ENCODE measurements at places on chromosomes 1 and 21. TPM values are rescaled to one million over a fixed set of nuclear protein-coding genes. Genes with fewer than 3 reads are reported as not detected.

DNA sequence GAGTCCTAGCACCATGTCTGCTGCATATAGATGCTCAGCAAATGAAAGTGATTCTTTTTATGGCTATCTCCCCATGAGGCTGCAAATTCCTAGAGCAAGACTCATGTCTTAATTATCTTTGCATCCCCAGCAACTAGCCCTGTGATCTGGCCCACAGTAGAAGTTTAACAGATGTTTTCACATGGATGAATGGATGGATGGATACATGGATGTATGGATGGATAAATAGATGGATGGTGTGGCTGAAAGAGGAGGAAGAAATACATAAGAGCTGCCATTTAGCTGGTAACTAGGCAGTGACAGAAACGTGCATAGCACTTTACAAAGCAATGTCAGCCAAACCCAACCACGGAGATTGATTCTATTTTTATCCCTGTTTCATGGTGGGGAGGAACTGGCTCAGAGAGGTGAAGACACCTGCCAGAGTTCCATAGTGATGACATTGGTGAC, 32.7 kb upstream of the ZBTB40 start:
- peak overlapping the region; percentile 78 for H3K27ac ChIP-seq
- no peaks in the 10 kb centered on the region for H3K36me3 ChIP-seq
- no peak overlapping the region for H3K4me3 ChIP-seq
- DNase-seq: no peak
- peaks cover 27% of the 10 kb centered on the region for H3K4me1 ChIP-seq

DNA sequence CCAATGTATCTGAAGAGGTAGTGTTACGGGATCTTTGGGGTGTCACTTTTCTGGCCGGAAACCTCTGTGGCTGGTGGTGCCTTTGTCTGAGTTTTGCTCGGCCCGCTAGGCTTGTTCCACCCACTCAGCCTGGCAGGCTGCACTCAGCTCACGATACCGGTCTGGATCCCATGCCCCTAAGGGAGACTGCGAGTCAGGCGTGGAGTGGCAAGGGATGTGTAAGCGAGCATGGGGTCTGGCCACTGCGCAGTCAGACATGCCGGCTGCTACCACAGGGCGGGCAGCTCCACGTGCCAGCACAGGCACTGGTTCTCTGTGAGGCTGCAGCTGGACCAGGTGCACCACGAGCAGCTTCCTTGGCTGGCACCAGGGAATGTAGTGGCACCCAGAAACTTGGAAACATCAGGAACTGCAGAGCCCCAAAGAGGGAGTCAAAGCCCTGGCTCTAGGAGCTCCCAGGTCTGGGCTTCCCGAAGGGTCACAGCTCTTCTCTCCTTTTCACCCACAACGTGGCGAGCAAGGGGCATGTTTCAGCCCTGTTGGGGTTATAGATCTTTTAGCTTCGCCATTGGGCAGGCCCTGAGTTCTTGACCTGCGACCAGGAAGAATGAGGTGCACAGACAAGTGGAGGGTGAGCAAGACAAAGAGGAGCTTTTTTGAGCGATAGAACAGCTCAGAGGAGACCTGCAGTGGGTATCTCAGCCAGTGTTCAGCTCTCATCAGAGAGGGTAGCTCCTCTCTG, 23.8 kb upstream of the LRRC8C start:
- H3K4me1 ChIP-seq: peaks cover 18% of the 10 kb centered on the region
- no peak overlapping the region for H3K27ac ChIP-seq
- H3K4me3 ChIP-seq: no peak overlapping the region
- peaks cover 1% of the 10 kb centered on the region for H3K27me3 ChIP-seq
- no peak for DNase-seq
- no peaks in the 10 kb centered on the region for H3K36me3 ChIP-seq

DNA sequence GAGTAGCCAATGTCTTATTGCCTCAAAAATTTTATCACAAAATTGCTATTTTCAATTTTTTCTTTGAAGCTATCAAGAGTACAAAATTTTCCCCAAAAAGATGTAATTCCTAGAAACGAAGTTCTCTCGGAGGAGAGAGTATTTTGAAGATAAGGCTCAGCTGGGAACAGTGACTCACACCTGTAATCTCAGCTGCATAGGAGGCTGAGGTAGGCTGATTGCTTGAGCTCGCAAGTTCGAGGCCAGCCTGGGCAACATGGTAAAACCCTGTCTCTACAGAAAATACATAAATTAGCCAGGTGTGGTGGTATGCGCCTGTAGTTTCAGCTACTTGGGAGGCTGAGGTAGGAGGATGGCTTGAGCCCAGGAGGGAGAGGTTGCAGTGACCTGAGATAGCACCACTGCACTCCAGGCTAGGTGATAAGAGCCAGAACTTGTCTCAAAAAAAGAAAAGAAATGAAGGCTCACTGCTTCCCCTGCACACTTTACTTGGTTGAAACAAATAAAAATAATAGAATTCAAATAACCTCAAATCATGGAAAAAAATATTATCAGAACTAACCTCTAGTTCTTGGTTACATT, 22.2 kb downstream of the TUT4 start:
- peaks cover 6% of the 10 kb centered on the region for H3K4me1 ChIP-seq
- H3K4me3 ChIP-seq: no peak overlapping the region
- DNase-seq: no peak
- no peak overlapping the region for H3K27ac ChIP-seq
- no peaks in the 10 kb centered on the region for H3K27me3 ChIP-seq

DNA sequence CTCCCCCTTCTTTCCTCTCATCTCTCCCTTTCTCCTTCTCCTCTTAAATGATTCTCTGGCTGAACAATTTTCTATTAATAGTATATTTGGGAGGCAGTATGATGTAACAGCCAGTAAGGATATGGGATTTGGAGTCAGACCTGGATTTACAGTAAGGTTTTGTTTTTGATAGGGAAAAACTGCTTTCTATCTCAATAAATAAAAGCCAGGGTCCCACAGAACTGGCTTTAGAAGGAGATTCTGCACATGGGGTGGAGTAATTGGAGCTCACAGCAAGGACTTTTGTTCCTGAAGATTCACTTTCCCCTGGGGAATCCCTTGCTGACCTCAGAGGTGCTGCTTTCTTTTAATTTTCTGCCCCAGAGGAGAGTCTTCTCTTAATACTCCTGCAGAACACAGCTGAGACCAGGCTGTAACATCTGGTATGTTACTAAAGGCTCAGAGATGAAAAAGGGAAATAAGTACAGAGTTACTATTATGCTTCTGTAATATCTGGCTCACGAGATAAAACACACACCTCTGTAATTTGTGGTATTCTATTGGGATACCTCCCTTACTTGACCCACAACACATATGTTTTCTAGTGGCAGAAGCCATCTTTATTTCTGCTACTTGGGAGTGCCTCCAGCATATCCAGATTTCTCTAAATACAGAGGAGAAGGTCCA, 13.4 kb downstream of the EPB41 start:
- H3K36me3 ChIP-seq: peaks cover 1% of the 10 kb centered on the region
- H3K27ac ChIP-seq: peak overlapping the region; percentile 93
- H3K4me3 ChIP-seq: peak overlapping the region; percentile 50
- no peaks in the 10 kb centered on the region for H3K27me3 ChIP-seq
- peaks cover 27% of the 10 kb centered on the region for H3K4me1 ChIP-seq

- no peak overlapping the region for H3K4me3 ChIP-seq
- H3K36me3 ChIP-seq: peaks cover 21% of the 10 kb centered on the region
- H3K27me3 ChIP-seq: no peaks in the 10 kb centered on the region
- peaks cover 37% of the 10 kb centered on the region for H3K4me1 ChIP-seq
- DNase-seq: no peak
- H3K27ac ChIP-seq: peak overlapping the region; percentile 98
Measured at GRCh38 chr21:36879827-36880226, 86.6 kb downstream of the HLCS start.

GRCh38 chr1:2470290-2471158, 5.6 kb upstream of the PLCH2 start:
- H3K36me3 ChIP-seq: no peaks in the 10 kb centered on the region
- no peak overlapping the region for H3K27ac ChIP-seq
- H3K4me1 ChIP-seq: no peaks in the 10 kb centered on the region
- DNase-seq: no peak

DNA sequence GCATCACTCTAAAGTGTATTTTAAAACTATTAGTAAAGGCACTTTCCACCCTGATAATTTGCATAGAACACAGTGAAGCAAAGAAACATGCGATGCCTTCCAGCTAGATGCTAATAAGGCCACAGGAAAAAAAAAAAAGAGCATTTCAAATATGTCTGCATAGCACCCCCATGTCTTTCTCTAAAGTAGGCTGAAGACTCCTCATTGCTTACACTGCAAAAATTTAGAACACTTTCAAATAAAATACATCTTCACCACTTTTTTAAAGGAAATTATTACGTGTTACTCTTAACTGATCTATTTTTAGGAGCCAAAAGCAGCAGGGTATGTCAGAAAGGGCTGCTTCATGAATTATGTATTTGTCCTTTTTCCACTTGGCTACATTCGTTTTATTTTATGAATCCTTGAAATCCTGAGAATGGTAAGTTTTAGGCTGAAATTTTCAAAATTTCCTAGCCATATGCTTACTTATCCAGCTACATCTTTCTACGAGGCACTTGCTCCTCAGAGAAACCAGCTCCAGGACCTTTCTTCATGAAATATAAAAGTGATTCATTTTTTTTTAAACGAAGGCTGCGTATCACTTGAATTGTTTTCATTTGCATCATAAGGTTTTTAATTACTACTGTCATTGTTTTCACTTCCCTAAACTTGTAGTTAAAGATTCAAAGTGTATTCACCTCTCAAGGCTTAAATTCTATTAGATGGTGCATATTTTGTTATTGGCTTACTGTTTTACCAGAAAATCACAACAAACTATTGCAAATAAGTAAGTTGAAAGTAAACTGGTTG, 513.0 kb downstream of the PTPRC start:
- no peak overlapping the region for H3K27ac ChIP-seq
- DNase-seq: no peak
- no peaks in the 10 kb centered on the region for H3K27me3 ChIP-seq
- H3K4me1 ChIP-seq: peaks cover 6% of the 10 kb centered on the region
- no peaks in the 10 kb centered on the region for H3K36me3 ChIP-seq
- H3K4me3 ChIP-seq: no peak overlapping the region

Gene TCHHL1
- not detected for total RNA-seq

DNA sequence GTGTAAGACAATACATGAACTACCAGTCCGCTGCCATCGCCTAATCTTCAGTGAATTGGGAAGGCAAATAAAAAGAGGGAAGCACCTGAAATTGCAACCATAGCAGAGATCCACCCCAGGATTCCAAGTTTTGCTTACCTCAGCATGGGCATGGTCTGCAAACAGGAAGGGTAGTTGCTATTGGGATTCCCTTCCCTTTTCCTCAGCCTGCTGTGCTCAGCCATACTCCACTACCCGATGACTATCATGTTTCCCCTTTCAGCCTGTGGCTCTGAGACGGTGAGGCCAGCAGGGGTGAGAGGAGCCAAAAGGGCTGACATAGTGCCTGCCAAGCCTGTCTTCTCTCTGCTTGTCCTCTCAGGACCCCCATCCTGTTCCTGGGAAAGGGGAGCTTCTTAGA, 64.2 kb downstream of the GPR137B start:
- no peaks in the 10 kb centered on the region for H3K27me3 ChIP-seq
- DNase-seq: no peak
- H3K36me3 ChIP-seq: peaks cover 24% of the 10 kb centered on the region
- H3K4me3 ChIP-seq: no peak overlapping the region
- no peaks in the 10 kb centered on the region for H3K4me1 ChIP-seq
- no peak overlapping the region for H3K27ac ChIP-seq

DNA sequence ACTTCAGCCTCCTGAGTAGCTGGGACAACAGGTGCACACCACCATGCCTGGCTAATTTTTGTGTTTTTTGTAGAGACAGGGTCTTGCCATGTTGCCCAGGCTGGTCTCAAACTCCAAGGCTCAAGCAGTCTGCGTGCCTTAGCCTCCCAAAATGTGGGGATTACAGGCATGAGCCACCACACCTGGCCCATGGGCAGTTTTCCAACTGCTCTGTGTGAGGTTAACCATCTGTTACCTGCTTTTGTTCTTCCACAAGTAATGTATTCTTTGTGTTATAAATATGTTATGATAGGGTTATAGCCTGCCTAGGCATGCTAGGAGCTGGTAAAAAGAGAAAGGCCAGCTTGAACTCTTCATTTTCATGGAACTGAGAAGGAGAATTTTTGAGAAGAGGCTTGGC, 30.7 kb downstream of the TUFT1 start:
- no peak overlapping the region for H3K4me3 ChIP-seq
- DNase-seq: no peak
- H3K27ac ChIP-seq: no peak overlapping the region
- peaks cover 33% of the 10 kb centered on the region for H3K36me3 ChIP-seq
- no peaks in the 10 kb centered on the region for H3K27me3 ChIP-seq

- no peak for DNase-seq
- H3K27me3 ChIP-seq: no peaks in the 10 kb centered on the region
- peaks cover 9% of the 10 kb centered on the region for H3K36me3 ChIP-seq
- no peak overlapping the region for H3K27ac ChIP-seq
Measured at GRCh38 chr1:1041092-1041523, 21.2 kb downstream of the AGRN start.

GRCh38 chr21:28745131-28746016, 247.3 kb downstream of the LTN1 start:
- H3K27me3 ChIP-seq: peaks cover 6% of the 10 kb centered on the region
- DNase-seq: no peak
- no peaks in the 10 kb centered on the region for H3K36me3 ChIP-seq
- H3K27ac ChIP-seq: no peak overlapping the region

GRCh38 chr1:22216210-22216883, 73.5 kb upstream of the WNT4 start:
- H3K36me3 ChIP-seq: no peaks in the 10 kb centered on the region
- peak; percentile 73 for DNase-seq
- H3K27me3 ChIP-seq: peaks cover 62% of the 10 kb centered on the region
- no peak overlapping the region for H3K4me3 ChIP-seq

DNA sequence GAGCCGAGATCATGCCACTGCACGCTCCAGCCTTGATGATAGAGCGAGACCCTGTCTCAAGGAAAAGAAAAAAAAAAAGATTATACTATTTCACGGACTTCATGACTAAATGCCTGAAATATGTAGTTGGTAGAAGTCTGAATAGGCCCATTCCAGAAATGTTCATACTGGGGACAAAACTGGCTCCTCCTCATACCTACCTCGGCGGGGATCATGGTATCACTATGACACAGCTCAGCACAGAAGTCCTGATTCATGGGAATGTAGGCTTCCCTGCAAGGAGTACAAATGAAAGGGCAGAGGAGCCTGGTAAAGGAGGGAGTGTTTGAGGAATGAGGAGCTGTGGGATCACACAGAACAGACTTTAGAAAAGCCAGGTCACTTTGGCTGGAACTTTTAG, 5.0 kb downstream of the SPATA46 start:
- no peak for DNase-seq
- H3K27me3 ChIP-seq: no peaks in the 10 kb centered on the region

GRCh38 chr1:153958961-153959260, 499 bp upstream of the CRTC2 start:
- H3K36me3 ChIP-seq: peaks cover 7% of the 10 kb centered on the region
- H3K4me3 ChIP-seq: peak overlapping the region; percentile 98

DNA sequence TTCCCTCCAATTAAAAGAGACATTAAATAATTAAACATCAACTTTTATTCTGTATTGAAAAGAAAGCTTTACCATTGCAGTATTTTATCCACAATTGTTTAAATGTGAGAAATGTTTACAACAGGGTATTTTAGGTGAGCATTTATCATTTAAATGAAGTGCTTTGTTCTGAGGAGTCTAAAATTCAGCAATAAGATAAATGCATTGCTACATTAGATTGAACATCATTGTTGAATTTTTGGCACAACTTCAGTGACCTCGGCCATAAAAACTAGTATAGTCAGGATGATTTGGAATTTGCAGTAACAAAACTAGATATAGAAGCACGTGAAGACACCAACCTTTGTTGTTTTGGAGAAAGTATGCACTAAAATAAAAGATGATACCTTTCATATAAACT, 692.9 kb downstream of the USP25 start:
- H3K4me3 ChIP-seq: no peak overlapping the region
- H3K27ac ChIP-seq: peak overlapping the region; percentile 17
- no peaks in the 10 kb centered on the region for H3K27me3 ChIP-seq
- H3K4me1 ChIP-seq: peaks cover 56% of the 10 kb centered on the region
- H3K36me3 ChIP-seq: no peaks in the 10 kb centered on the region

All from chondrocyte (in vitro differentiated cells).